ENCODE measurements at places on chromosomes 1 and 21.

- no peak for DNase-seq
These were observed 5.4 kb upstream of the PRDM15 start for GRCh38 chr21:41884501-41885030.

DNA sequence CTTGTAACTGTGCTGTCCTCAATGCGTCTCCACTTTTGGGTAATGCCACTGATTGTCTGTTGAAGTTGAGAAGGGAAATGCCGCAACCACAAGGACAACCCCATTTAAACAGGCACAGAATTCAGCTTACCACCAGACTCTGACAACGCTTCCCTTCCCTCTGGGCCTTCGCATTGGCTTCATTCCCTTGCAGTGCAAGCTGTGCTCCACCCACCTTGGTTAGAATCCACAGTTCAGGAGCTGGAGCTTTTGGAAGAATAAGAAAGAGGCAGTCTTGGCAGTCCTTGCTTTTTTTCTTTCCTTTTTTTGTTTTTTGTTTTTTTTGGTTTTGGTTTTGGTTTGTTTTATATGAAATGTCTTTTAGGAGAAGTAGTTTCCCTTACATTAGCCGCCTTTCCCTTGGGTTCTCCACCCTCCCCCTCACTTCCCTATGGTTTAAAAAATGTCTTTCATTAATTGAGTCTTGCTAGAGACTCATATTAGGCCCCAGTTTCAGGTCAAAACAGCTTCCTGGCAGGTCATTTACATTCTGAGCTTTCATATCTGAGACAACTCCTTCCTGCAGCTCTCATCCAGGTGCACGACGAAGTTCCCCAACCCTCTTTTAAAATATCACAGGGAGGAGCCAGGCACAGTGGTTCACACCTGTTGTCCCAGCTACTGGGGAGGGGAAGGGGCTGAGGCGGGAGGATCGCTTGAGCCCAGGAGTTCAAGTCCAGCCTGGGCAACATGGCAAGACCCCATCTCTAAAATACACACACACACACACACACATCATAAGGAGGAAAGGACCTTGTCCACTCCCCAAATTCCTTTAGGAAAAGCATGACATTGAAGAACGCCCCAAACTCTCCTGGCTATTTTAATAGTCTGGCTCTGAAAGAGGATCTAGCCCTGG lies 20.7 kb upstream of the LAX1 start:
- no peak for DNase-seq

DNA sequence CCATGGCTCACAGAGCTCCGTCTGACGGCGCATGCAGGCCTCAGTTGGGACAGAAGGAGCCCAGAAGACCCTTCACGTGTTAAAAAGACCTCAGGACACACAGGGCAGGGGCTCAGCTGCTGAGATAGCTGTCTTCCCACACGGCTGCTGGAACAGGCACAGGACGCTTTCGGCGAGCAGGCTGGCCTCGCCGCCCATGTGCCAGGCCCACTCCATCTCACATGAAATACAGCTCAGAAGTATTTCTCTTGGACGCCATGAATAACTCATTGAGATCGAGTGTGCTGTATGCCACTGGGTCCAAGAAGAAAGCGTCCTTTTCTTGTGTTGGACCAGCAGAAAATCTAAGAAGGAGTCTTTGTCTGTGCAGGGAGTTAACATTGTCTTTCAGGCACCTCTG lies 69.6 kb downstream of the SIM2 start:
- DNase-seq, result no peak

DNA sequence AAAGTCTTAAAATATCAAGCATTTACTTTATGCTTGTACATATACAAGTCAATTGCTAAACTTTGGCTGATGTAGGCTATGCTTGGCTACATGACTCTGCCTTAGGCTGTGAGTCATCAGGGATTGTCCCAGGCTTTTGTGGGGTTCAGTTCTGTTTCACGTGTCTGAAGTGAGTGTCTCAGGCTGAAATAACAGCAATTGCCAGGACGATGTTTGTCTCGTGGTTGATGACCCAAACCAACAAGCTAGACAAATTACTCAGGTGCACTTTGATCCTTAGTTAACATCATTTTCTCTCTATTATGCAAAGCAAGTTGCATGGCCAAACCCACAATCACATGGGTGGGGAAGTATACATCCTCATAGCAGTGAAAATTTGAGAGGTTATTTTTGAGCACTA lies 410.1 kb downstream of the BRINP3 start:
- no peak for DNase-seq

DNA sequence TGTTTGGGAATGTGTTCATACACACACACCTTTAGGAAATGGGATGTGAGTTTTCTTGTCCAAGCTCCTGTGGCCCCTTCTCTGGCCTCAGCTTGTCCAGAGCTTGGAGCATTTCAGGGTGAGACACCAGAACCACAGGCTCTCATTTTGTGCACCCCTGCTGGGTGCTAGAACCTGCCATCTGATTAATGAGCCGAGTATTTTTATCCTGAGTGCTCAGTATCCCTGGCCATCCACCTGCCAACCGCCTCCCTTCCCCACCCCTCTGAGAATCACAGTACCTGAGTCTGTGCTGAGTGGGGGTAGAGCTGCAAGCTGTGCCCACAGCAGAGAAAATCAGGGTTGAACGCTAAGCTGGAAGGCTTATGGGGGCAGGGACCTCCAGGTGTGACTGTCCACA lies 1.4 kb downstream of the CASQ1 start:
- no peak for DNase-seq
